ENCODE measurements at places on chromosomes 12 and 14.

- no peak for DNase-seq
These were observed 42.0 kb downstream of the CKB start for GRCh38 chr14:103480595-103480994.

- no peak for DNase-seq
These were observed 19.7 kb downstream of the HSPB8 start for GRCh38 chr12:119198440-119198839.

DNA sequence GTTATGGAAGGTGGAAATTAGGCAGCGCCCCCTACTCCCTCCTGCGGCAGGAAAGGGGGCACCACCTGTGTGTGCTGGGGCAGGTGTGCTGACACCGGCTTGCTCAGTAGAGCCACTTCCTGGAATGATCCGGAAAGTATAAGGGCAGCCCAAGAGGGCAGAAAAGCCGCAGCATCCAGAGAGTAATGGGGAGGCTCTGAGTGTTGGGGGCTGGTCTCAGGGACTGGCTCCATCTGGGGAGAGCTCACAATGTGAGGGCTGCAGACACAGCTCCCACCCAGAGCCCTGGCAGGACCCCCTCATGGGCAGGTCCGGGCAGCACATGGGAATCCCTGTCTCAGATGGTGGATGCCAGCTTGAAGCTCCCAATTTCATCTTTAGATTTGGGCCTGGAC lies 187.6 kb upstream of the C14orf180 start:
- peak; percentile 55 for DNase-seq

DNA sequence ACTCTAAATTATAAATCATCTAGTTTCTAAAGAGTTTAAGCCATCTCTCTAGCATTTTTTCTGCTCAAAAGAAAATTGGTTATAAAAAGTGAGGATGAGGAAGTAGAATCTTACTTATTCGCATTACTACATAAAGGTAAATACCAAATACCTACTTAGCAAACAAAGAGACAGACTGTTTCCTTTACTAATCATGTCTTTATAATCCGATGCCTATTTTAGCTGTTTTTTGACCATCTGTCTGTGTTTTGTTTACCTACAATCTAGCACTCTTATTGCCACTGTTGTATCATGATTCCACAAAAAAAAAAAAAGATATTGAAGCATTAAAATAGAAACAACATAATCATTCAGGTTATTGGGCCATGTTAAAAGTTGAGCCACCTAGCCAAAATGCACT lies 396.2 kb downstream of the PAWR start:
- no peak for DNase-seq

DNA sequence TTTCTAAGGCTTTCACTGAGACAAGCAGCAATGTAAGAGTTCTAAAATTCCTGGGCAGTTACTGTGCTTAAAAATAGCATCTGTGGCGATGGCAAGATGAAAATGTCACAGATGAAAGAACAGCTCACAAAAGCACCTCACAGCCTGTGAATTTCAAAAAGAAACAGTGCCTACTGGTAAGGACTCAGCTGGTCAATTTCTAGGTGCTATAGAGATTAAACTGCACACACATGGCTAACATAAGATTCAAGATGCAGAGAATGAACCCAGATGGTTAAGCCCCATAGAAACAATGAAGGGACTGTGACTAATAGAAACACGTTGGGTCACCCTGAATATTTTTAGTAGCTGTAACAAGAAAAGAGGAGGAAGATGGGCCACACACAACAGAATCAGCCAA lies 12.0 kb upstream of the IL26 start:
- DNase-seq: no peak

DNA sequence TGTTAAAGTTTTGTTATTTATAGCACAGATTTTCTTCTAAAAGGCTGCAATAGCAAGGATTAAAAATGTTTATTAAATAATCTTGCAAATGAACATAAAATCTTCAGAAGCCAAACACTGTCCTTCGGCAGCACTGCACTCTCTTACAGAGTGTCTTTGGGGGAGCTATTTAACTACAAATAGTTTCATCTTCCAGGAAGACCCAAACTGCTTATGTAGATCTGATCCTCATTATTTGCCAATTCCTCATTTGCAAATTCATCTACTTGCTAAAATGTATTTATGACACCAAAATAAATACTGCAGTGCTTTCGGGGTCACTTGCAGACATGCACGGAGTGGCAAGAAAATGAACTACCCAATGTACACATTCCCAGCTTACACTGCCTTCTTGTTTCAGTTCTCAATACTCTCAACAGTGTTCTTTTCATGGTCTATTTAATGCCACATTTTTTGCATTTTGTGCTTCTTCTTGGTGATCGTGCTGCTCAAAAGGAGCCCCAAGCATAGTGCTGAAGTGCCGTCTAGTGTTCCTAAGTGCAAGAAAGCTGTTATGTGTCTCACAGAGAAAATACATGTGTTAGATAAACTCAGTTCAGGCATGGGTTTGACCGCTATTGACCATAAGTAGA lies 128.1 kb downstream of the PRKD1 start:
- no peak for DNase-seq

Data from CD4-positive, alpha-beta T cell treated with Interleukin-17A for 4 hours (primary cell).